ENCODE measurements at places on chromosomes 4 and X.

DNA sequence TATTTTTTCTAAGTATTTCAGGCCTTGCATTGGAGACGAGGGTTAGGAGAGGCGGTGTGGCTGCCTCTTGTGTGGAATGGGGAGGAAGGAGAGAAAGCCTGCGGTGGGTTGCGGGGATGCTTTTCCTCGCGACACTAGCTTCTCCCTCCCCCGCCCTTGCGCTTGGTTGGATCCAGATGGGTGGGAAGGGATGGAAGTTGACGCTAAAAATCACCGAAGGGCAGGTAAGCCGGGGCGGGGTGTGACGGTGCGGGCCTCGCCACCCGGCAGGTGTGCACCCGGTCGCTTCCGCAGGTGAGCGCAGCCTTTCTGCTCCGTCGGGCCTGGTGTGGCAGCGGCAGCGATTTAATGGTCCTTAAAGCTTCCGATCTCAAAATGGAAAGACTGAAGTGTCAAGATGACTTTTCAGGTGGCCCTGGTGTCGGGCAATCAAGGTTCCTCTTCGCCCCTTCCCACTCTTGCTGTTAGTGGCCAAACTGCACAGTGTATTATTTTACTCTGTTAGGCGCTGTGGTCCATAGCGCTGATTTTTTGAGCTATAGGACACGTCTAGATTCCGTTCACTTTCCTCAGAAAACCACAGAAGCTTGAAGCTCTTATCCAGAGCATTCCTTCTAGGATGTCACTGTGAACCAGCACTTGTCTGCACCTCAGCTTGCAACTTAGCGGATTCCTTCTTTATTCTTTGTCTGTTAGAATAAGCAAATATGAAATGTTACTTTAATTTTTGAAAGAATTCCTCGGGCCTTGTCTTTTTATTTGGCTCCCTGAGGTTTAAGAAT lies 765 bp downstream of the ENOPH1 start:
- DNase-seq, result peak; percentile 64

DNA sequence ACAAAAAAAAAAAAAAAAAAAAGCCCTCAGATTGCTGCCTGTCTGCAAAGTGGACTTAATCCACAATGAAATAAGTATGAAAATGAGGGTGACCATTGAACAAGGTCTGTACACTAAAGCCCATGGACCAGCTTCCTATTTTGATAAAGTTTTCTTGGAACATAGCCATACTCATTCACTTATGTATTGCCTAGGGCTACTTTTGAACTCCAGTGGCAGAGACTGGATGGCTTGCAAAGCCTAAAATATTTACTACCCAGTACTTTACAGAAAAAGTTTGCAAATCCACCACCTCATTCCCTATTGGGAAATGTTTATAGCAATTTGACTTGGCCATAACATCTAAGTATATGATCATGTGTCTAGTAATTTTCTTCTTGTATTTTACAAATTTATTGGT lies 481.7 kb downstream of the NAF1 start:
- no peak for DNase-seq

- no peak for DNase-seq
These were observed 31.1 kb downstream of the IL13RA1 start for GRCh38 chrX:118758511-118758910.

DNA sequence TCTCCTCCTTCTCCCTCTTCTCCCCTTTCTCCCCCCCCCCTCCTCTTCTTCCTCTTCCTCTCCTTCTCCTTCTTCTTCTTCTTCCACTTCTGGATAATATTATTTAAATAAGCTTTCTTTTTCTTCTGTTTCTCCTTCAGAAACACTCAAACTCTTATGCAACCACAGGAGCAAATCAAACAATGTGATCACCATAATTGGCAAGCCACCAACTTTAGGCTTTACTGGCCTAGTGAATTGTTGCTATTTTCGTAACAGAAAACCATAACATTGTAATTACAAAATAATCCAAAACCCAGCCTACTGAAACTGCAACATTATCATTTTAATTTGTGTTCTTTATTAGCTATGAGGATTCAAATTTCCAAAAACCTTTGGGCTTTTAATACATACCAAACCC lies 14.3 kb downstream of the DCAF8L1 start:
- DNase-seq, result peak; percentile 22

- no peak for DNase-seq
These were observed 94.4 kb upstream of the LIMCH1 start for GRCh38 chr4:41443340-41444079.

- DNase-seq, result no peak
These were observed 69.0 kb upstream of the LEF1 start for GRCh38 chr4:108237693-108238092.

GRCh38 chr4:133585323-133585722 lies 436.2 kb downstream of the PCDH10 start:
- DNase-seq, result no peak

GRCh38 chr4:84622959-84623358 lies 40.0 kb downstream of the CDS1 start:
- no peak for DNase-seq
